ENCODE measurements at places on chromosomes 1 and 21.
A peak's percentile ranks its signal among the peaks of the same experiment; 100 is the strongest.

GRCh38 chr21:37073417-37074196, 553 bp downstream of the TTC3 start:
- H3K4me1 ChIP-seq, result peaks cover 2% of the 10 kb centered on the region
- no peaks in the 10 kb centered on the region for H3K27me3 ChIP-seq
- peak overlapping the region; percentile 90 for H3K4me3 ChIP-seq
- peak overlapping the region; percentile 99 for H3K27ac ChIP-seq

DNA sequence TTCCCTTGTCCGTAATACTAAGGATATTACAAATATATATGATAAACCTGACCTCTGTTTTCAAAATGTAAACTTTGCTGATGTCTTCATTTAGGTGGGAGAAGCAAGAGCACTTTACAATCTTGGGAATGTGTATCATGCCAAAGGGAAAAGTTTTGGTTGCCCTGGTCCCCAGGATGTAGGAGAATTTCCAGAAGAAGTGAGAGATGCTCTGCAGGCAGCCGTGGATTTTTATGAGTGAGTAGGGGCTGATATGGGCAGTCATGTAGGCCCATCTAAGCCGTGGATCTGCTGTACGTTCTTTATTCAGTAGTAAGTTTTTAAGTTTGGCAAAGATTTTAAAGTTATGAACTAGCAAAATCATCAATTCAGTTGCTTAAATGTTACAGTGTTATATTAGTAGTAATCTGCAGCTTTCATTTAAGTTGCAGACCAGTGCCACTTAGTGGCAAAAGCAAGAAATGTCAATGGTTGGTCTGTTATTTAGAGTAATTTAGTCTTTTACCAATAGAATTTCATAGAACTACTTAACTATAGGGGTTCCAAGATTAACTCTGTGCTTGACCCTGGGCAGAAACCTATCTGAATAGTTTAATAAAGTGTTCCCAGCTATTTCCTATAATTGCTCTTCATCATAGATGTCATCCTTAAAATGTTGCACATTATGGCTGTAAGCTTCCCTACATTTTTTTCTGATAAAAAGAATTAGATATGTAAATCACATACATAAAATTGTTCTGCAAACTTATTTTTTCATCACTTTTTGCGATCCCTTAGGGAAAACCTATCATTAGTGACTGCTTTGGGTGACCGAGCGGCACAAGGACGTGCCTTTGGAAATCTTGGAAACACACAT, 21.3 kb downstream of the GPSM2 start:
- no peak for DNase-seq
- H3K36me3 ChIP-seq, result no peaks in the 10 kb centered on the region
- H3K27ac ChIP-seq, result no peak overlapping the region
- no peaks in the 10 kb centered on the region for H3K4me1 ChIP-seq

DNA sequence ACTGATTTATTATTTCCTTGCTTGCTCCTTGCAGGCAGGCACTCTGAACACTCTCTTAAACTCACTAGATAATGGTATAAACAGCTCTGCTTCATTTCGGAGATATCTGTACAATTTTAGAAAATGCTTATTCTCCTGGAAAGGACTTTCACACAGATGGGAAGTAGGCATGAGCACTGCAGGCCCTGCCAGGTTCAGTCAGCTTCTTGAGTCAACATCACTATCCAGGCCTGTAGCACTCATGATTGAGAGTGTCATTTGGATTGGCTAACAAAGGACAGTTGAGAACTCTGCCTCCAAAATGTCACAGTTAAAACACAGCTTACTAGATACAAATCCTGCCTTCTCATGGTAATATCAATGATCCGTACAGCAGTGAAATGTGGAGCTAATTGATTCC, 181.9 kb downstream of the CYYR1 start:
- H3K27ac ChIP-seq, result no peak overlapping the region
- H3K27me3 ChIP-seq, result no peaks in the 10 kb centered on the region
- H3K4me1 ChIP-seq, result no peaks in the 10 kb centered on the region
- H3K4me3 ChIP-seq, result no peak overlapping the region
- no peak for DNase-seq
- no peaks in the 10 kb centered on the region for H3K36me3 ChIP-seq

DNA sequence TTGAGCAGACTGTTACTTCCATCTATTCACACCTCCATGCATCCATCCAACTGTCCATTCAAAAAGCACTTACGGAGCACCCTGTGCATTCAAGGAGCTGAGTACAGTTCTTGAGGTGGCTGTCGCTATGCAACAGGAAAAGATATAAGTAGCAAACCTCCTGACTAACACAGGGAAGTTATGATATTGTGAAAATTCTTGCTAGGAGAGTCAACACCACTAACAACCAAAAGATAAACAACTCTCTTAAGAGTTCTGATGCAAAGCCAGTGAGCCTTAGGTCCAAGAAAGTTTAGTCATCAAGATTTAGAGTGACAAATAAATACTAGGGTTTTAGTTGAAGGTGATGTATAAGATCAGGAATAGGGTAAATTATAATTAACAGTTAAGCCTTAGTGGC, 44.5 kb upstream of the TRIM45 start:
- H3K27ac ChIP-seq, result no peak overlapping the region
- H3K27me3 ChIP-seq, result no peaks in the 10 kb centered on the region
- no peak for DNase-seq
- no peaks in the 10 kb centered on the region for H3K36me3 ChIP-seq

DNA sequence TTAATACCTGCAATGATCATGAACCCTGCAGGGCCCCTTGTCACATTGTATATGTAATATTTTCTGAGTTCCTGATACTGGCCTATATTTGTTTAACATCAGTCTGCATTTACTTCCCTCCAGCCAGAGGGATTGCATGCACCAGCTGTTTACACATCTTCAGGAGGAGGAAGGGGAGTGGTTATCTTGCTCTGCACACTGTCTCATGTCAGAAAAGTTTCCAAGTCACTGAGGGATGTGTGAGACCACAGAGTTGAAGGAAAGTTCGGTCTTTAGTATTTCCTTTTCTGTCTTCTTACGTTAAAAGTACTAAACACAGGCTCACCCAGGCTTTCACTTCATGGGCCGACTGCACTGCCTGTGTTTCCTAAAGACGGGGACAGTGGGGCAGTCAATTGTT, 574.1 kb downstream of the LMO4 start:
- H3K4me3 ChIP-seq, result no peak overlapping the region
- DNase-seq, result no peak
- H3K36me3 ChIP-seq, result no peaks in the 10 kb centered on the region
- no peak overlapping the region for H3K27ac ChIP-seq
- no peaks in the 10 kb centered on the region for H3K4me1 ChIP-seq
- H3K27me3 ChIP-seq, result no peaks in the 10 kb centered on the region

DNA sequence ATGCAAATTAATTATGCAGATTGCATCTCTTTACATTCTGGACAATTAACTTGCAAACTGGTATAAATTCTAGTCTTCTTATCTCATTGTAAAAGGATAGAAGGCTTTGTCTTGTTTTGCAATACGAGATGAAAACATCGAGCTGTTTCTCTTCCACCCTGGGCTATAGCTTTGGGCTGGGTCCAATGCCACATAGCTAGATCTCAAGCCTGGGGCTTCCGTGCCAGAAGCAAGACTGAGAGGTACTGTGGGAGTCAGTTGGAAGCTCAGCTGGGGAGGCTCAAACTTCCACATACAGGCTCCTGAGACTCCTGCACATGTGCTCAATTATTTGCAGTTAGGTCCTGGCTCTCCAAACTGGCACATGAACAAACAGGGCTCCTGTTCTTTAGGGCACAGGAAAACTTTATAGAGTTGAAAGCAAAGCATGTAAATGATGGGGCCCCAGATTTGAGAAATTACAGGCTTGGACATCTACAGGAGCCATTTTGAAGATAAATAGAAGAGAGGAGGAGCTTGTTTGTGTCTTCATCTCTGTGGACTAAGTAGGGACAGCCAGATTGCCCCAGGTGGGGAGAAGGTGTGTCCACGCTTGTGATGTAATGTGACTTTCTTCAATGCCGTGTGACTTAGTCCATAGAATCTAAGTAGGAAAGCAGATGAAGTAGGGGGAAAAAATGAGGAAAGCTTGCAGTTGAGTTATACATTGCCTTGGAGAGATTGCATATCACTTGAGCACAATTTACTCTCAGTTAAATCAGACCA, 65.9 kb upstream of the SIPA1L2 start:
- no peaks in the 10 kb centered on the region for H3K27me3 ChIP-seq
- H3K27ac ChIP-seq, result no peak overlapping the region
- no peak for DNase-seq
- H3K4me1 ChIP-seq, result no peaks in the 10 kb centered on the region
- no peak overlapping the region for H3K4me3 ChIP-seq

DNA sequence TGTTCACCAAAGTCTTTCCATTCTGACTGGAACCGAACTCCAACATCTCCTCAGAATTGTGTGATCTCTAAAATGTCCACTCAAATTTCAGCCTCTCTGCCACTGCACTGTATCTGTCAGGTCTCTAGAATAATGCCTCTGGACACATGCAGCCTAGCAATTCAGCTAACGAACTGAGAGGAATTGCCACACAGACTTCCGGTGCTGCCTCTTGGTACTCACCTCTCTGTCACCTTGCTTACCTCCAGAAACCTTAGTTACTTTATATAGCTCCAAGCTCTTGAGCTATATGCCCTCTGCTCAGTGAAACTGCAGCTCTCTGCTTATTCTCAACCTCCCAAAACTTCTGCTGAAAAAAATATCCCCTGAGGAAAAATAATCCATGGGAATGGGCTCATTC, 2.7 kb upstream of the CHRM3 start:
- H3K36me3 ChIP-seq, result no peaks in the 10 kb centered on the region
- peaks cover 10% of the 10 kb centered on the region for H3K27me3 ChIP-seq
- no peak for DNase-seq
- no peak overlapping the region for H3K4me3 ChIP-seq

- H3K36me3 ChIP-seq, result no peaks in the 10 kb centered on the region
- no peak for DNase-seq
- H3K27me3 ChIP-seq, result peaks cover 2% of the 10 kb centered on the region
- no peak overlapping the region for H3K27ac ChIP-seq
Measured at GRCh38 chr1:15039901-15040300, 113.6 kb upstream of the TMEM51 start.

- DNase-seq, result no peak
- H3K4me3 ChIP-seq, result no peak overlapping the region
- no peaks in the 10 kb centered on the region for H3K36me3 ChIP-seq
- H3K27me3 ChIP-seq, result no peaks in the 10 kb centered on the region
- H3K4me1 ChIP-seq, result no peaks in the 10 kb centered on the region
Measured at GRCh38 chr1:76105372-76105771, 30.8 kb downstream of the ST6GALNAC3 start.

DNA sequence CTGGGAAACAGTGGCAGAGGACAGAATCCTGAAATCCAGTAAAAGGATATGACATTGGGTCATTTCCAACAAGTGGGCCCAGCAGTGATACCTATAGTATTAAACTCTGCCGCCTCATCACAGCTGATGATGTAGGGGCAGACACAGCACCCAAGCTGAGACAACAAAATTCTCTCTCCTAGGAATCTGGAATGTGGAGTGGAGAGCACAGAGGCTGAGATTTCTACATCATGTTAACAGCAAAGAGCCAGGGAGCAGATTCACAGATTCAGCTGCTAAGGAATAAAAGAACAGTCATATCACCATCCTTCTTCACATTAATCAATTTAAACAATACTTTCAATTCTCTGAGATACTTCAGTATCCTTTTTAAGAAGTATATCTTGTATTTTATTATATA, 61.9 kb downstream of the CRP start:
- H3K4me1 ChIP-seq, result no peaks in the 10 kb centered on the region
- DNase-seq, result no peak
- H3K27ac ChIP-seq, result no peak overlapping the region
- H3K27me3 ChIP-seq, result no peaks in the 10 kb centered on the region

DNA sequence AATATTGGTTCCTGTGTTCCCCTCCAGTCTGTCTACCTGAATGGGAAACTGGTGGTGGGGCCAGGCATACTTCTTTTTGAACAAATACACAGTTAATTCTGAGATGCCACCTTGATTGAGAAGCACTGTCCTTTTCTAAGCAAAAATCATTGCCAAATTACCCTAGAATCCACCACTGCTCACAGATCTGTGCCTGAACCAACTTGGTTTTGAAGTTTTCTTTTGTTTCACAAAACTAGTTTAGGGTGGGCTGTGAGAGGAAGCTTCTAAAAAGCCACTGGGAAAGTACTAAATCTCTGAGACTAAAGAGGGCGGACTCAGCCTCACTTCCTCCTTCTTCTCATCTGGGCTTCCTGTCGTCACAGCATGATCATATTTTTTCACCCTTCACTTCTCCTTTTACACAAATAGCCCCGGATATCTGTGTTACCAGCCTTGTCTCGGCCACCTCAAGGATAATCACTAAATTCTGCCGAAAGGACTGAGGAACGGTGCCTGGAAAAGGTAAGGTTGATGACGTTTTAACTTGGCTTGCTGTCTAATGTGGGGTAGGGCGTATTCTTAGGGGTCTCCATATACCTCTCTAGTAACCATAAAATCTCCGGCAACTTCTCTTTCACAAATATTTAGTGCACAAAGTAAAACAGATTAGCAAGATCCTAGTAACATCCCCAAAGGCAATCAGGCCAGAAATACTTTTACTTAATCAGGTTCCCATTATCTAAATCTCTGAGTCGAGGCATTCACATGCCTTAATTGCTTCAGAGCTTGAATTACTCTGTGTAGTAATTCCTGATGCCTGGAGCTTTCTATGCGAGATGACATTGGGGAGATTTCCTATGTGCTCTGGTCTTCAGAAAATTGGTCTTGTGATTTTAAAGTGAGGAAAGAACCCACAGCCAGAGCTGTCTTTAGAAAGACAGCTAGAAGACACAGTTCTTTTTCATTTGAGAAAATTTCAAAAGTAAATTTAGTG, at the start of gene CD53:
Gene CD53, plus strand, starts transcription at position 404 of the 976 bp plus-strand sequence. CDS start 18,261 bp downstream, outside the sequence.
- no peak for DNase-seq
- H3K4me1 ChIP-seq, result no peaks in the 10 kb centered on the region
- no peaks in the 10 kb centered on the region for H3K36me3 ChIP-seq
- H3K27ac ChIP-seq, result peak within 1 kb of the TSS; percentile 66
- no peaks in the 10 kb centered on the region for H3K27me3 ChIP-seq

GRCh38 chr1:73789965-73790364, 408.0 kb downstream of the LRRIQ3 start:
- H3K36me3 ChIP-seq, result no peaks in the 10 kb centered on the region
- no peaks in the 10 kb centered on the region for H3K4me1 ChIP-seq
- H3K27me3 ChIP-seq, result no peaks in the 10 kb centered on the region
- no peak overlapping the region for H3K27ac ChIP-seq

DNA sequence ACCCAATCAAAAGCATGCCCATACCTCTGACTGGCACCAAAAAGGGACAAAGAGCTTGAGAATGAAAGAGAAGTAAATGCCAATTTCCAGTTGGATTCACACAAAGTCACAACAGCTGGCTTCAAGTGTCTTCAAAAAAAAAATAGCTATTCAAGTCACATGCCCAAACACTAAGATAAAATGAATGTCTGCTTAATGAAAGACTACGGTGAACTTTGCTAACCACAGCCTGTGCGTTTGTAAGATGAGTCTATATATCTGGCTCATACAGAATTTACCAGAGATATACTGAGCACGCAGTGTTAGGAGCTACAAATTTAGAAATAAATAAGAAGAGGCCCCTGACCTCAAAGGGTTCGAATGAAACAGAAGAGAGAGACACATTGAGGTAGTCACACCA, 73.2 kb downstream of the DAB1 start:
- H3K4me1 ChIP-seq, result no peaks in the 10 kb centered on the region
- H3K27me3 ChIP-seq, result no peaks in the 10 kb centered on the region
- H3K36me3 ChIP-seq, result no peaks in the 10 kb centered on the region
- no peak for DNase-seq
- H3K27ac ChIP-seq, result no peak overlapping the region

- no peaks in the 10 kb centered on the region for H3K36me3 ChIP-seq
- no peak overlapping the region for H3K27ac ChIP-seq
- no peak for DNase-seq
- no peaks in the 10 kb centered on the region for H3K4me1 ChIP-seq
Measured at GRCh38 chr21:45341779-45342178, 54.1 kb upstream of the POFUT2 start.
